GDM1 (cell line): ENCODE measurements at places on chromosomes 2 and 18.

DNA sequence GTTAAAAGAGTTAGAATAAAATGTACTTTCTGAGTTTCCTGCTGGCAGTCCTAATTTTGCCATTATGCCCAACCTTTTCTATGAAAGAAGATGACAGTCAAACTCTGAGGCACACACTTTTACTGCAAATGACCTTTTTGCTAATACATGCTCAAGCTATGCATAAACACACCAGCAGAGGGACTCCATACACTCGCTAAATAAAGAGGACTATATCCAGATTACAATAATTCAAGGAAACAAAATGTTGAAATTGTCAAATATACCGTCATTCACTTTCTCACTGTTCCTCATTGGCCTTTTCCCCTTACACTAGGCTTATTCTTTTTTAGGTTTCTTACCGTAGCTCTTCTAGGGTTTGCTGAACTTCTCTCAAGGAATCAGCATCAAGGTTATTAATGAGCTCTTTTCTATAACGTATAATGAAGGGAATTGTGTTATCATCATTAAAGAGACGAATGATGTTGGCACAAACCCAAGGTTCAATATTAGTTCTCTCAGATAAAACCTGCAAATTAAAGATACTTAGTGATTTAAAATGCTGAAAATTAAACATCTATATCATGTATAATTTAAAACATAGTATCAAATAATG is 25.7 kb downstream of the SRBD1 start:
- DNase-seq = peak; percentile 17

DNA sequence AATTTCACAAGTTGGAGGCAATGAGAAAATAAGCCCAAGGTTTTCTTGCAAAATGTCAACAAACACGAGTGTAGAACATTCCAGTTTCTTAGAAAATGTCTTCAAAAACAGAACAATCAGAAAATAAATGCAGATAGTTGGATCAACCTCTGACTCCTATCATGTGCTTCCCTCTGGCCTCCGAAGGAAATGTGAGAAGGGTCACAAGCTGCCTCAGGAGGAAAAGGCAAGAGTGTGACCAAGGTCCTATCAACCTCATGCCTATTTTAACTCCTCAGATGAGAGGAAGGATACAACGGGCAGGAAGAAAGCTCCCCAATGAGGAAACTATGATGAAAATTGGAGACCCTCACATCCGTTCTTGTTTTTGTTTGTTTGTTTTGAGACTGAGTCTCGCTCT is 7.9 kb downstream of the SCYGR5 start:
- DNase-seq = no peak

DNA sequence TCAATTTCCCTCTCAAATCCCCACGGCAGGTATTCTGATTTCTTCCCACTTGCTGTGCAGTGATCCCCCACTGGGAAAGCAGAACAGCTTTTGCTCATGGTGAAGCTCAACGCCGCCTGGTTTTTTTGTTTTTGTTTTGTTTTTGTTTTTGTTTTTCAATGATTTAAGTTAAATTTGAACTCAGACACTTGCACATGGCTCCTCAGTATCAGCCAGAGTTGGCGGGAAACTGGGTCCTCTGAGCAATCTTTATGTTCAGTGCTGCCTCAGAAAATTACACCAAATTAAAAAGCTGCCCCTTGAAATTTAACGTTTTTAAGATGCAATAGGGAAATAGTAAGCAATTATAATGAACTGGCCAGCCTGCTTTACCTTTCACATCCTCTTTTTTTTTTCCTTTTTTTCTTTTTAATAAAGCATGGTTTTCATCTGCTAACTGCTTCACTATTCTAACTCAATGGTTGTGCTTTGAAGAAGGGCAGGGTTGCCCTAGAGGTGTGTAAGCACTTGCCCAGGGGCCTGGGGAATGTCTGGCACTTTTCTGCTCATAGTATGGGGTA is 277.0 kb upstream of the HNRNPA3 start:
- DNase-seq = no peak

- no peak for DNase-seq
These were observed 127.5 kb upstream of the ID2 start for GRCh38 chr2:8554296-8554806.

DNA sequence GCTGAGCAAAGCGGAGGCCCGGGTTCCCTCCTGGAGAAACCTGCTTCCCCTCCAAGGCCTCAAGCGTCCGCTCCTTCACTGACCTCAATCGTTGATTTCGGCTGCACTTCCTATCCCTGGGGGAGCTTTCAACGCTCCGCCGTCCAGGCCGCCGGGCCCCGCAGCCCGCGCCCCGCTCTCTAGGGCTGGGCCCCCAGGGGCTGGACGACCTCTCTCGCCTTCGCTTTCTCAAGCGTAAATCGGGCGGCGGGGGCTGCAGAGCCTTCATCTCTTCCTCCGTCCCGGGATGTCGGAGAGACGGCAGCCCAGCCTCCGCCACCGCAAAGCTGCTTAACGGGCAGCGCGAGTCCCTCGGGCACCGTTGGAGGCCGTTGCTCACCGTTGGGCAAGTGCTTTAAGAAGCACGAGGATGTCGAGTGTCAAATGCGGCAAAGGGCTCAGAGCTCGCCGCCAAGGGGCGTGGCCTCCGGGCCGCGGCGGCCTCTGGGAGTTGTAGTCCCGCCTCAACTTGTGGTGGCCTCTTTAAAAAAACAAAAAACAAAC is 8.5 kb downstream of the HES6 start:
- DNase-seq = no peak

- no peak for DNase-seq
These were observed 101.8 kb downstream of the CD226 start for GRCh38 chr18:69845593-69846506.

DNA sequence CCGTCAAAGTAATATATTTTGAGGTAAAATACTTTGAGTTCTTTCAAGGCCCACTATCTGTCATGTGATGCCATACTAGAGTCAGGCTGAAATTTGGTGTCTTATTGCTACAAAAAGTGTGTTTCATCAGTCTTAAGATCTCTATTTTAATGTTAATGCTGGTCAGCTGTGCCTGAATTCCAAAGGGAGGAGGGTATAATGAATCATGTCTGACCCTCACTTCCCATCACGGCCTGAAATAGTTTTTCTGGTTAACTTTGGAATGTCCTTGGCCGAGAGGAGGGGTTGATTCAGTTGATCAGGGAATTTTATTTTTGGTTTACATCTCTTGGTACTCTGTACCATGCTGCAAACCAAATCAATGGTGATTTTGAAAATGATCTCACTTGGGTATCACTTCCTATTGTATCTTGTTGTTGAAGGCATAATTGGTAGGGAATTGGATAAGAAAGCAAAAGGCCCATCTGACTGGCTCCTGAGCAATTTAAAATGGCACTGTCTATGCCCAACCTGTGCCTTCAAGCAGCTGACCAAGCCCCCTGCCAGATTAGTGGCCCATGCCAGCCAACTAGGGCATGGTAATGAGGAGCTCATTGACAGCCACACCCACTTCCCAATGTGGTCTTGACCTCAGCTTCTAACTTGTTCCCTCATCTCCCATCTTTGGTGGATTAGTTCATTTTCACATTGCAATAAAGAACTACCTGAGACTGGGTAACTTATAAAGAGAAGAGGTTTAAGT is 6.1 kb upstream of the SLC35F5 start:
- DNase-seq = no peak

DNA sequence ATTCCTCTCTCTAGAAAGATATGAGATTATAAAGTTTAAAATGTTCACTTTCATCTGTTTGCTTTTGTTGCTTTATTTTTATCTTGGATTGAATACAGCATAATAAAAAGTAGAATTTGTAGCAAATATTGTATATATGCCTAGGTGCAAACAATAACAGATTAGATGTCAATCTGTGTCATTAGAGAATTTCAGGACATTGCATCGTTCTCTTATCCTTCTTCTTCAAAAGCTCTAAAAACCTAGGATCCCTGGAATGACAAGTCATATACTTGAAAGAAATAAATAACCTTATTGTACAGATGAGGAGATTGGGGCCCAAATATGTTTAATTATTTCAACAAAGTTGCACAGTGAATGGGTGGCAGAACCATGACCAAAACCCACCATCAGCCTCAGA is 102.8 kb upstream of the BZW1 start:
- no peak for DNase-seq

GRCh38 chr2:179274749-179275148 is 10.1 kb upstream of the SESTD1 start:
- no peak for DNase-seq

DNA sequence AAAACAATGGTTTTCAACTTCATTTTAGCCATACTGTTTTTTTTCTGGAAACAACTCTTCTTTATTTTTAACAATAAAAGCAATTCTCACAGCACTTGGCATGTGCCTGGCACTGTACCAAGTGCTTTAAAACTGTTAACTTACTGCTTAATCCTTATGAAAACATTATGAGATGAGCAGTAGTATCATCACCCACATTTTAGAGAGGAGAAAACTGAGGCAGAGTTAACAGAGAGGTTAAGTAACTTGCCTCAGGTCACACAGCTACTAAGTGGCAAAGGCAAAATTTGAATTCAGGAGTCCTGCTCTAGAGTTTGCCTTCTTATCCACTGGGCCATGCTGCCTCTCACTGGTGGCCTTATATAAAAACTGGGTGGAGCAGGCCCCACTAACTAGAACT is 23.2 kb downstream of the CTIF start:
- DNase-seq = no peak

GRCh38 chr2:122977580-122977979 is 1047.5 kb upstream of the CNTNAP5 start:
- DNase-seq = no peak

DNA sequence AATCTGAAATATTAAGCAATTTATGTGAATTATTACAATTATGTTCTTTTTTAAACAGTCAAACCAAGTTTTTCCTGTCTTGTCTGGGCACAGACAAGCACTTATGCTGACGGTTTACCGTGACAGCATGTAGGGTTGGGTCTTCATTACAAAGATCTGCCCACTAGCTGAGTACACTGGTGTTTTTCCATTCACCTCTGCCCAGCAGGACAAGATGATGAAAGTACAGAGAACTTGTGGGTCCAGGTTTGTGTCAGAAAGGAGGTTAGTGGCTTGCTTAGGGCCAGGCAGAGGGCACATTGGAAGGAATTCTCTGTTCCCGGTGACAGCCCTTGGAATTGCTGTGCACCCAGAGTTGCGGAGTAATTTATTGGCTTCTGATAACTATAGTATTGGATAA is 14.0 kb downstream of the NABP1 start:
- DNase-seq = no peak

- no peak for DNase-seq
These were observed 190.4 kb downstream of the MC4R start for GRCh38 chr18:60182223-60182622.

GRCh38 chr18:37218022-37218590 is 347.5 kb downstream of the CELF4 start:
- DNase-seq = no peak

GRCh38 chr2:88967844-88968243 is 276.4 kb downstream of the RPIA start:
- no peak for DNase-seq

DNA sequence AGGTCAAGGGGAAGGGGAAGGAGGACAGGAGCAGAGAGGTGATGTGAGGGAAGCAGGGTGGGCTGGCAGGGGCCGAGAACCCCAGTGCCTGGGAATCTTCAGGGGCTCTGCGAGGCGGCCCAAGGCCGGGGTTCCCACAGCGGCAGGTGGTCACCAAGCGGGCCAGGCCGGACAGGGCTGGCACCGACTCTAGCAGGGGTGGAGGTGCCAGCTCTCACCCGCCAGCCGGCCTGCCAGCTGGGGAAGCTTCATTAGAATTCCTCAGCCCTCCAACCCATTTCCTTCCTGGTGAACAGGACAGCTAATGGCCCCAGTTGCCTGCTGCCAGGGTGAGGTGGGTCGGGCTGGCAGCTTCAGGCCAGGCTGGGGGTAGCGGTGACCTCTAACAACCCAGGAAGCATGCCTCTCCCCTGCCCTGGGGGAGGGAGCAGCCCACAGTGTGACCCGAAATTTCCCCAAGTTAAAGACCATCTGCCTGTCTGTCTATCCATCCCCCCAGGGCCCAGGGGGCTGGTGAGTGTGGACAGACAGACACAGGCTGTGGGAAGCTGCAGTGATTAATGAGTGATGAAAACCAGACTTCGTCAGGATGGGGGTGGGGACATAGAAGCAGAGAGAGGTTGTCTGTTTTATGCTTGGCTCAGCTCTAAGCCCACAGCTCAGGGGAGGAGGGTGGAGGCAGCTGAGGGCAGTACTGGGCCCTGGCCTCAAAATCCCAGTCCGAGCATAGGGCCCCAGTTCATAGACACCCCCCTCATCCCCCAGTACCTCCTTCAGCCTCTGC is 144.1 kb downstream of the ZFP36L2 start:
- no peak for DNase-seq

GRCh38 chr2:230412371-230412711 is 3.7 kb upstream of the SP100 start:
- no peak for DNase-seq

DNA sequence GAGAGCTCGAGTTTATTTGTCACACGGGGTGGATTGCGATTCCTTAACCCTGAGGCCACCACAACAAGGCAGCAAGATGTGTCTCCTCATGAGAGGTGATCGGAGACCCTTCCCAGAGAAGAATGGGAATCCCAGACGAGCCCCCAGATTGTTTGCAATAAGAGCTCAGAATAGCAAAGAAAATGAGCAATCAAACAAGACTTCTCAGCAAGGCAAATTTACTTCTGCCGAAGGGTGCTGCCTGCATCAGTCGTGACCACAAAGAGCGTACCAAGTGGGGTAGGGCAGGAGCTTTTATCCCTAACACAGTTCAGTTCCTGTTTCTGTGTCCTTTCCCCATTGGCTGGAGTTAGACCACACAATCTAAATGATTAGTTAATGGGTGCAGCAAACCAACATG is 237.5 kb upstream of the SYT4 start:
- DNase-seq = no peak

DNA sequence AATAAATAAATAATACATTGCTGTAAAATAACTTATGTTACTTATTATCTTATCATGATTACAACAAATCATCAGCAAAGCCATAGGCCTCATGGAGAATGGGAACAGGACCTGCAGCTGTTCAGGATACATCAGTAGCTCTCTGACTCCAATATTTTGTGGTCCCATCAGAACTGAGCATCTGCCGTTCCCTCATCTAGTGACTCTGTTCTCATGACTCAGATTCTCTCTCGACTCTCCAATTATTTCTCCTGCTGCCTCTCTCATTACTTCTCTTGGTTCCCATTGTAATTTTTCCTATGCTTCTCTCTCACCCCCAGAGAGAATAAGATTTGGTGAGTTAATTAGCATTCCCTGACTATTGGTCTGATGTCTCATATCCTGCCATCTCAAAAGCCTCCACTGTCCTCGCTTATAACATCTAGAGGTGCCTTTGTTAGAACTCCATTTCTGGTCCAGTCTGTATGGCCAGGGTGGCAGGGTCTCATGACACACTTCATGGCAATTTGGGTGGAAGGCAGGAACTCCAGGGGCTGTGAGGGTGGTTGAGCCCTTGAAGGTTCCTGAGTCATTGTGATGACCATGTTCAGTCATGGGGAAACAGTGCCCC is 78.0 kb upstream of the TANC1 start:
- DNase-seq = no peak

DNA sequence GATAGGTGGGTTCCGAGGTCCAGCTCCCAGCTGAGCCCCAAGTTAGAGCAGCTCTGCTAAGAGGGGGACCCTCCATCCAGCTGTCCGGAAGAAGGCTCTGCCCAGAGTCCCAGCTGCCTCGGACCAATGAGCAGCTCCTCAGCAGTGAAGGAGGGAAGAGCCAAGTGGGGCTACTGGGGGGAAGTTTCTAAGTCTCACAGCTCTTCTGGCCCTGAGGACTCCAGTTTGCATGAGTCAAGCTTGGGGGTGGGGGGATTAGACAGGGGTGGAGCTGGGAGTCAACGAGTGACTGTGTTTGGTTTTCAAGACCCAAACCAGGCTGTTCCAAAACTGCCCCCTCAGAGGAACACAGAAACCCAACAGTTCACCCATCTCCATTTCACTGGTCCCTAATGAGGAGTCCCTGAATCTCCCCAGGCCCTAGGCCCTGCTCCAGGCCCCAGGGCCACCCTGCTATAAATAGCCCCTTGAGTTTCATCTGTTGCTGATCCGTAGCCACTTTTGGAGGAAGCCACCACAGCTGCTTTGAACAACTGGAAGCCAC is 100.9 kb downstream of the TNS1 start:
- DNase-seq = no peak
